ENCODE measurements at places on chromosomes 6 and 20.
A peak's percentile ranks its signal among the peaks of the same experiment; 100 is the strongest.

GRCh38 chr6:45665859-45666258 is 288.1 kb upstream of the SUPT3H start:
- peak; percentile 25 for DNase-seq

DNA sequence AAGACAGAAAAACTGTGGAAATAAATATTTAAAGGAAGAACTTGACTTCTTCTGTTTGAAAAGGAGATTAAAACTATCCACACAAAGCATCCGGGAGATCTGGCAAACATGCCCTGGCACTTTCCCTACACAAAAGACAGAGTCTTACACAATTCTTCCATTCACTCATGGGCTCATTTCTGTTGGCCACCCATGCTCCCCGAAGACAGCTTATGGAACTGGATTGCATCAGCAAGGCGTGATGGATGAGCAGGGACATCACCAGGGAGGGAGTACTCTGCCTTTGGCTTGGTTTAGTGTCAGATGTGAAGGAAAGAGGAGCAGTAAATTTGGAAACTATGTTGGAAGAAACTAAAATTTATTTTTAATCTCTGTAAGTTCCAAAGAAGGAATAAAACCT is 379.3 kb downstream of the CD109 start:
- DNase-seq: no peak

- no peak for DNase-seq
These were observed 138.9 kb upstream of the NUP153 start for GRCh38 chr6:17845598-17845997.

DNA sequence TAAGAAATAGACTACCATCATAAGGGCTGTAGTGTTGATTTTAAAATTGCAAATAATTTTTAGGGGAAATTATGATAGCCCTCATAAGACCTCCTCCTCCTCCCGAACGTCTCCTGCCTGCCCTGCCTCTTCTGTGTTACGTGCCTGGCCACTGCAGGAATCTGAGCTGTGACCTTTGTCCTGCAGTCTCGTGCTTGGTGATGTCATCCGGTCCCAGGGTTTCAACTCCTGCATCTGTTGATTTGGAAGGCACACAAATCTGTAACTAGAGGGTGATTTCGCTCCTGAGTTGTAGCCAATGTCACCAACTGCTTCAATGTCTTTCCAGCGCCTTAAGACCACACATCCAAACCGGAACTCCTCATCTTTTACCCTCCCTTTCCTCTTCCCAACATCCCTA is 163.2 kb downstream of the AIG1 start:
- no peak for DNase-seq

DNA sequence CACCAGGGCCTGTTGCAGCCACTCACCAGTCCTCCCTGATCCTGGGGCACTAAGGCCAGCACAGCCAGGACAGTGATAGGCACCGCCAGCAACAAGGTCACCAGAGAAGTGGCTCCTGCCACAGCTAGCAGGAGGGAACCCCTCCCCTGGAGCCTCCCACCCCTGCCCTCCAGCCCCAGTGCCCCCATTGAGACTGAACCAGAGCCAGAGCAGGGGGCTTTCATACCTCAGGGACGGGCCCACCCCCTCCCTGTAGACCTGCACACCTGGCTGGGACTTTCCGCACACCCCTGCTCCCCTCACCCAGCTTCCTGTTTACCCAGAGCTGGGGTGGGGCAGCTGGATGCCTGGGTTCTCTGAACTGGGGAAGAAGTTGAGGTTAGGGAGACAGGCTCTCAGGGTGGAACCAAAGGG is at the start of gene LTB:
TSS of gene LTB (minus strand) at position 195 of the 414 bp plus-strand sequence. CDS start at position 188, 7 bp downstream.
- DNase-seq: peak; percentile 84

- DNase-seq: no peak
These were observed 31.7 kb upstream of the OSTM1 start for GRCh38 chr6:108106261-108106660.

GRCh38 chr6:158009114-158009891 is 27.6 kb downstream of the SYNJ2 start:
- DNase-seq: peak; percentile 69

DNA sequence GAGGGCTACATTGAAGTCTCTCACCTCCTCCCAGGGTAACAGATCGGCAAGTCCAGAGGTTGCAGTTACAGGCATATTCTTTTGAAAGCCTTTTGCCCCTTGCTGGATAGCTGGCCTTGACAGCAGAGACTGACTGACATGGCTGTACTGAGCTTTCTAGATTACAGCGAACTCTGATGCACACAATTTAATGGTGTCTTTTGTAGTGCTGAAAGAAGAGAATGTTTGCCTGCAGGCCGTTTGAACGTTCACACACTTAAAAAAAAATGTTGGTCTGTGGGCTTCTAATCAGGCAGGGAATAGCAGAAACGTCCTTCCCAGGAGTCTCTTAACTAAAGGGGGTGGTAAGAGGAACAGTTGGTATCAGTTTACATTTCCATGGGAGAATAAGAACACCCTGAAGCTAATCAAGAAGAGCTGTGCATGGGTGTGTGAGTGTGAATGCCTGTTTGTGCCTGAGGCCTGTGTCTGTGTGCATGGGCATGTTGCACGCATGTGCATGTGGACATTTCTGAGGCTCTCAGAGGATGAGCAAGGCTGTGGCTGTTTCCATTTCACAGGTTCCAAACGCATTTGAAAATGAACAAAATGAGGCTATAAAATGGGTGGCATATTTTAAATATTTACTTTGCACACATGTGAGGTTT is 213.9 kb upstream of the SSTR4 start:
- DNase-seq: no peak

DNA sequence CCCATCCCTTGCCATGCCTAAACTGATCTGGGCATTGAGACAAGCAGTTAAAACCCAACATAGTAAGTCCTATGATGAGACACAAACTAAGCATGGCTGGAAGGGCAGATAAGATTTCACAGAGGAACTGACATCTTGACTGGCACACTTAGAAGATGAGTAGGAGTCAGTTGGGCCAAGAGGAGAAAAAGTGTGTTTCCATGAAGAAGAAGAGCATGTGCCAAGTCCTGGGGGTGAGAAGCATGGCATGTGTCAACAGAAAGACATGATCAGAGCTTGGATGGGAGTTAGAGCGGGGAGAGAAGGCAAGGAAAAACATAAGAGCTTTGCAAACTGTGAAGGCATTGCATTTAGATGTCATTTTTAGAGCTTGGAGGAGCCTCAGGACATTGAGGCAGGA is 68.0 kb downstream of the ESR1 start:
- no peak for DNase-seq

DNA sequence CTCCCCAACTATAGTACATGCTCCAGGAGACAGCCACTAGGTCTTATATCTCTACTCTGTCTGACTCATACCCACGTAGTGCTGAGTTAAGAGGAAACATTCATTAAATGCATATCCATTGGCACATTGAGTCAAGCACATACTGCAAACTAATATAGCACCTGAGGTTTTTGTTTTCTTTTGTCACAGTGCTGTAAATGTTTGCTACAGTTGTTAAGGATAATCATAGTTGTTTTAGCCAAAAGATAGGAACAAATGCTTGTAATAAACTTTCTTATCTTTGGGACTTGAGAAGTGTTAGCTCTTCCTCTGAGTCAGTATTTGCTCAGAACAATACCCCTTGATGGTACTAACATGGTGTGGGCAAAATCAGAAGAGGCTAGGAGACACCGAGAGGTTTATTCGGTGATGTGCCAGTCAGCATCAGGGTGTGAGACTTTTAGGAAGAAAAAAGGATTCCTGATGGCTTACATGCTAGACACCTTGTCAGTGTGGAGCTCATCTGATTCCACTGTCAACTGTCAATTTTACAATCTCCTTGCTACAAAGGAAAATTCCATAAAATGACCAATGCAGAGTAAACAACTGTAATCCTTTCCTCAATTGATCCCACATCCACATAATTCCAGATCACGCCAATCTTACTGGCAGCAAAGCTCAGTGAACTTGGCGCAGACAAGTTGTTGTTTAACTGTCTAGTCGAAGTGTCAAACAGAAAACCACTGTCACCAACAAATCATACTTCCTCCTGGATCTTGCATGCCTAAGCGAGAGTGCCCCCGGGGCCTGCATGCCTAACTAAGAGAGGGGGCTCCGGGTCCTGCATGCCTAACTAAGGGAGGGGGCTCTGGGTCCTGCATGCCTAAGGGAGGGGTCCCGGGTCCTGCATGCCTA is 36.1 kb downstream of the ELOVL2 start:
- DNase-seq: no peak

DNA sequence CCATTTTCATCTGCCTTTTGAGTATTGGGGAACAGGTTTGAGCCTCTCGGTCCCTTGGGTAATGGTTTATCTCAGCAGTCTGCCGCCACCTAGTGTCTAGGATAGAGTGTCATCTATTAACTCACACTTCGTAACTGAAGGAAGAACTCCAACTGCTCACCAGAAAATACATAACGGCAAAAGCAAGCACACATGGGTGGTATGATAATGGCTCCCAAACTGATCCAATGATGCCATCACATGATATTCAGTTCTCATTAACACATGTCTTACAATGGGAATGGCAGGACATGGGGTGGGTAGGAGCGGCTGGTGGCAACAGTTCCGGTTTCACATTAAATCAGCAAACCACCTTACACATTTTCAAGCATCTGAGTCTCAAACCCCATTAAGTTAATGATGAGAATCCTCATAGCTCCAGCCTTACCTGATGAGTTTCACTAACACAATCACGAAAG is 110.7 kb upstream of the PHACTR1 start:
- DNase-seq: peak; percentile 41

- DNase-seq: no peak
These were observed 312.0 kb downstream of the RNGTT start for GRCh38 chr6:88651400-88651799.

DNA sequence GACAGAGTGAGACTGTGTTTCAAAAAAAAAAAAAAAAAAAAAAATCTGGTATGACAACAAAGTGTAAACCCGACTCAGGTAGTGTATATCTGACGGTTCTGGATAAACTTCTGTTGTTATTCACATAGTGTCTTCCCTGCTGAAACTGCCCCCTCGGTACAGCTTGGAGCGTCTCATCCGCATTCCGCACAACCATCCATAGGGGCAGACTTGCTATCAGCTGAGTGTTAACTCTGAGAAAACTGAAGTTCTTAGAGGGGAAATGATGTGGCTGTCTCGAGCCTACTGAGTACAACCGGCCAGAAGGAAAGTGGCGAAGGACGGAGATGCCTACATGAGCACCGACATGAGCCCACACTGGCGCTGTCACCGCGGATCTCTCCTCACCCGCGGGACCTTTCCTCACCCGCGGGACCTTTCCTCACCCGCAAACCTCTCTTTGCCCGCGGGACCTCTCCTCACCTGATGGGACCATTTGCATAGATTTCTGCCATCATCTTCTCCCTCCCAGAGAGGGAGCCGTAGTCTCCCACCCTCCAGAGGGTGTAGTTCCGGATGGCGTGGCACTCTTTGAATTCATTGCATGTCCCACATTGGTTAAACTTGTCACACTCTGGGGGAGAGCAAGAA is 9.8 kb downstream of the CTSZ start:
- no peak for DNase-seq

- no peak for DNase-seq
These were observed 235.2 kb downstream of the LRFN2 start for GRCh38 chr6:40352006-40352405.

- no peak for DNase-seq
These were observed 67.4 kb downstream of the KHDC1L start for GRCh38 chr6:73157870-73158269.

- DNase-seq: no peak
These were observed 2.9 kb downstream of the COL20A1 start for GRCh38 chr20:63295846-63296245.

GRCh38 chr20:15619341-15619740 is 953.9 kb downstream of the KIF16B start:
- DNase-seq: no peak

DNA sequence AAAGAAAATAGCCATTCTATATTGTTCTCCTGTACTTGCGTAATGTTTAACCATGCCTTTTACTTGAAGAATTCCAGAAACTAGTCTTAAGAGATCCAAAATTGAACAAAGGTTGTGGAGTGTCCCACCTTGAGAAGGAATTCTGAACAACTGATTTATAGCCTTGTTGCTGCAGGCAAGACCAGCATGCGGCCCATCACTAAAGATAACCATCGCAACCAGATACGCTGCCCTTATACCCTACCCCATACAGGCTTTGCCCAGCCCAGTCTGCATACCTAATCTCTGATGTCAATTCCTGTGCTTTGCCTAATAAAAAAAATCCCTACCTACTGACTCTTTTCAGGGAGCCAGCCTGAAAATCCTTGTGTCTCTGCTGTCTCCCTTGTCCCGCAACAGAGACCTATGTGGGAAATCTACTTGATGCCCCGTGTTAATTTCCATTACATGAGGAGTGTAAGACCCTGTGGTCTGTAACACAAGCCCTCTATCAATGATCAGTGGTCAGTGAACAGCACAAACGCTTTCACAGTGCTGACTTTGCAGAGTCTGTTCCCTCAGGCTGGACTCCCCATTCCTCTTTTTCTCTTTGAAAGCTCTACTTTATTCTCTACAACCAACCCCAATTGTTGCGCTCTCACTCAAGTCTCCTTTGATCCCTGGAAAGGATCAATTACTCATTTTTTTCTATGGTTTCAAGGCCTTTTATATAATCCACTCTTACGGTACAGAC is 125.7 kb upstream of the BTBD3 start:
- DNase-seq: no peak

DNA sequence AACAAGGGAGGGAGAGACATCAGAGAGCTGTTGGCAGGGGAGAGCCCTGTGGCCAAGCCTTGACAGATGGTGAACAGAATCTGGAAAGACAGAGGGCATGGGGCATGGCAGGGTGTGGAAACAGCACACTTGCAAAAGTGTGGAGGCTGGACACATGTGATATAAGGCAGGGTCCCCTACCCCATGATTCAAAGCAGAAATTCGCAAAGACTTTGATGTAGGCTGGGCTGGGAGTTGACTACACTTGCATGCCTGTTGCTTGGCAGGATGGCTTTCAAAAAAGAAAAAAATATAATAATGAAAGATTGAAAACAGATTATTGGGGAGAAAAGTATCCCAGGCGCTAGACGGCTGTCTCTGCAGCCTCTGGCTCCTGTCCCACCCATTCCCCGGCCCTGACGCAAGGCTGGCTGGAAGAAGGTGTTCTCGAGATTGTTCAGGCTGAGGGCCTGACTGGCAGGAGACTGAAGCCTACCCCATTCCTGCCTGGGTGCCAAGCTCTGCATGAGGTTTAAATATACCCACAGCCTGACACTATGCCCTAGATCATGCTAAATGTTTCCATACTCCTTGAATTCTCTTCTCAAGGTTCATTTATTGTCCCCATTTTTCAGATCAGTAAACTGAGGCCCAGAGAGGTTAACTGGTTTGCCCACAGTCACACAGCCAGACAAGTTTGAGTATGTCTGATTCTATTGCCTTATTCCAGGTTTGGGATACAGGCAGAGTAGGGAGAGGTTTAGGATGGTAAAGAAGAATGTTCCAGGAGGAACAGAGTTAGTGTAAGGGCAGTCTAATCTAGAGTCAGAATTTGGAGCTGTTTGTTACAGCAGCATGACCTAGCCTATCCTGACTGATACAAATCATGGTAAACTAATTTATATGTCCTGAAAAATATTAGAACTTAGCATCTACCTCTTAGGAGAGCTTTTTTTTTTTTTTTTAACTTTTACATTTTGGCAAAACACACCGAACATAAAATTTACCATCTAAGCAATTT is 23.4 kb upstream of the CCN5 start:
- no peak for DNase-seq

DNA sequence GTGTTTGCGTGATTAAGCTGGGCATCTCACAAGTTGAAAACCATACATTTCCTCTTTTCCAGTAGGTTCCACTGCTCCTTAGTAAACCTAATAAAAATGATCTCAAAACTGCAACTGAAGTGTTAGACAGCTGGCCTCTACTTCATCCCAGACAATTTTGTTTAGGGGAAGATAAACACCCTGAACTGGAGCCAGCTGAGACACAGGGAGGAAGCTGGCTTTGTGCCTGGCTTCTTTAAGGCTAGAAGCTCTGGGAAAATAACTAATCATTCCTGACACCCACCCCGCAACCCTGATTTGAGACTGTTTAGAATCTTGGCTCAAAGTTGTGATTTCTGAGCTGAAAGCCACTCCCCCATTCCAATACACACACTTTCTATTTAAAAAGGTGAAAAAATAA is 11.6 kb downstream of the PTPRT start:
- no peak for DNase-seq
